ENCODE measurements at places on chromosomes 7 and 10. TPM values are rescaled to one million over a fixed set of nuclear protein-coding genes. Genes with fewer than 3 reads are reported as not detected.

DNA sequence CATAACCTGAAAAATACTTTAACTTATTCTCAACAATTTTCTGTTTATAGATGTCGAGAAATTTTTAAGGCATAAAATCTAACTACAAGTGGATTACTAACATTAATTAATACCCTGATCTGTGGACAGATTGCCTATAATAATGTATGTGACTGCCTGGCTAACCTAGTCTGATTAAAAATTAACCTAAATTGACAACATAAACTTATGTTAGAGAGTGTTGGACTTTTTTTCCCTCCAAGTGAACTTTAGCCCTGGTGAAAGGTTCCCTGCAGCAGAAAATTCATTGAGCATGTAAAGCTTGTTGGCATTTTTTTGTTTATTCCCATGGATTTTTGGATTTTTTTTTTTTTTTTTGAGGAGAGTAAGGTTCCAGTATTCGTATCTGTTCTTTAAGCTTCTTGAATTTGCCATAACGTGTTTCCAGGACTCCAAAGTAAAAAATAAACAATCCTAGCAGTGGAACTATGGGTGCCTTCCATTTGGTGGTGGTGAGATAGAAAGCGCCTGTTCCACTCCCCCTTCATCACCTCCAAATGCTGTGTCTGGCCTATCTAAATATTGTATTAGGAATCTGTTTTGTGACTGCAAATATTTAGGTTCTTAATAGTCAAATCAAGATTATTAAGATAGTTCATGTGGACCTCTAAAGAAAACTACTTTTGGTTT is 36.1 kb downstream of the NET1 start:
- DNase-seq: no peak

- no peak for DNase-seq
Measured at GRCh38 chr7:16647435-16647960, 1.5 kb downstream of the BZW2 start.

DNA sequence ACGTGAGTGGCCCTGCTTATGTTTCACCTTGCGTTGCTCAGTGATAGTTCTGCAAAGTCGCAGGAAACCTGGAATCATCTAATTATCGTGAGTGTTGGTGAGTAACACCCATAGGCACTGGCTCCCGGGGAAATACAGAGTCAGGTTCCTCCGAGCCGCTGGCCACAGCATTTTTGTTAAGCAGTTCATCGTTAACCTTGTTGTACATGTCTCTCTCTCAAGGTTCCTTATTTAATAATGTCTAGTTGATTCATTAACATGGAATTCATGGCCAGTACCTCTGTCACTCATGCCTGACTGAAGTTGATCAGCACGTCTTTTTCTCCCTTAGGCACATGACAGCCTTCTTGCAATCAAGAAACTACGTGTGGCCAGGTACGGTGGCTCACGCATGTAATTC is 3.1 kb upstream of the ZFAND2A start:
- DNase-seq: no peak

GRCh38 chr10:126315494-126316177 is 72.6 kb downstream of the ADAM12 start:
- DNase-seq: no peak

DNA sequence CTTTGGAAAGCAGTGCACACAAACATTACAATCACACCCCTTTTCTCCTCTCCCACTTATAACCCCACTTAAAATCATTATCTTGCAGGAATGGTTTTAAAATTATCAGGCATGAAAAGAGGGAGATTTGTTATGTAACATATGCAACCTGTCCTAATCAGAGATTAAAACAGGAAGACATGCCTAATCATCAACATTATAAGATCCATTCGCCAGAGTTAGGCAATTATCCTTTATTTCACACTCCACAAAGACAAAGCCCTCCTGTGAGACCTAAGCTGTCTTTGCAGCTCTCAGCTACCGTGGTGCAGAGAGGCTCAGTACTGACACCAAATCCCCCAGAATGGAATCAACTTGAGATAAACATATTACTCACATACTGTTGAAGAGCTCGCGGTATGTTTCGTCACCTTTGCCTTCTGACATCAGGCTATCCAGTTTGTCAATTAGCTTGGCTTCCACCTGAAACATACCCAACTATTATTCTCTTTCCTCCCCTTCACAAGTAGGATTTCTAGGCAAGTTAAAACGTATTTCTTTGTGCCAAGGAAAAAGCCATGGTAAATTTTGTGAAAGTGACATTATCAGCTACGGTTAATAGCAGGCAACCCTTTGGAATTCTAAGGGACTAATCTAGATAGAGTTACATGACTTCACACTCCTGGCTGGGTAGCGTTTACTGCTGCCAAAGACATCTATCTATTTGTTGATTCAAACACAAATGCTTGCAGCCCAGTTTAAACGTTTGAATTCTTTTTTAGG is 226.2 kb upstream of the IMMP2L start:
- DNase-seq: no peak

DNA sequence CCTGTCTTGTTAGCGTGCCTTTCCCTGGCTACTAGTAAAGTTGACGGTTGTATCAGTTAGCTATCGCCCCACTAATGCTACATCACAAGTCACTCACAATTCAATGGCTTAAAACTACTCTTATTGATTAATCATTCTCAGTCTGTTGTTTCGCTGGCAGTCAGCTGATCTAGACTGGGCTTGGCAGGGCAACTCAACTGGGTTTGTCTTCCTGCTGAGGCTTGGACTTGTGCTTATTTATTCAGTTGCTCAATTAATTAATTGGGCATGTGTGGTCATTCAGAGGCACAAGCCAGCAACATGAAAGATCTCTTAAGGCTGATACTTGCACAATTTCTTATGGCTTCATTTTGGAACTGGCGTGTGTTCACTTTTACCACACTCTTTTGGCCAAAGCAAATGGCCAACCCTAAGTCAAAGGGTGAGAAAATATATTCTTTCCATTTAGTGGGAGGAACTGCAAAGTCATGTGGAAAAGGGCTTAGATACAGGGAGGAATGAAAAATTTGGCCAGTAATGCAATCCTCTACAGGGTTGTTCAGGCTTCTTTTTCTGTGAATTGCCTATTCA is 333.5 kb downstream of the GPR37 start:
- no peak for DNase-seq

- DNase-seq: no peak
Measured at GRCh38 chr10:12418000-12418399, 68.7 kb downstream of the CAMK1D start.

DNA sequence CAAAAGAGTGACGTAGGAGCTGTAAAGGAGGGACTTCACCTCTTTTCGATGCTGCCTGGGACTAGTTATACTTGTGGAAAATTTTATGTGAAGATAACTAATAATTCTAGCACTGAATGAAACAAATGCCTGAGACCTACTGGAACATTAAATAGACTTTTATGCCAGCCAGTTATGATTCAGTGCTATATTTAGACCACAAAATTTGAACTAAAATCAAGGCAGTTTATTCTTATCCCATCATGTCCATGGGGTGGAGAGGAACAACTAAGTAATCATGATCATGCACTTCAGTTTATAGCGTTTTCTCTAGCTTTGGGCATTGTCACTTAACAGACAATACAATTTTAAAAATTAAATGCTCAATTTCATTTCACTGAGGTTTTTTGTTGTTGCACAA is 76.7 kb downstream of the ZEB1 start:
- no peak for DNase-seq

DNA sequence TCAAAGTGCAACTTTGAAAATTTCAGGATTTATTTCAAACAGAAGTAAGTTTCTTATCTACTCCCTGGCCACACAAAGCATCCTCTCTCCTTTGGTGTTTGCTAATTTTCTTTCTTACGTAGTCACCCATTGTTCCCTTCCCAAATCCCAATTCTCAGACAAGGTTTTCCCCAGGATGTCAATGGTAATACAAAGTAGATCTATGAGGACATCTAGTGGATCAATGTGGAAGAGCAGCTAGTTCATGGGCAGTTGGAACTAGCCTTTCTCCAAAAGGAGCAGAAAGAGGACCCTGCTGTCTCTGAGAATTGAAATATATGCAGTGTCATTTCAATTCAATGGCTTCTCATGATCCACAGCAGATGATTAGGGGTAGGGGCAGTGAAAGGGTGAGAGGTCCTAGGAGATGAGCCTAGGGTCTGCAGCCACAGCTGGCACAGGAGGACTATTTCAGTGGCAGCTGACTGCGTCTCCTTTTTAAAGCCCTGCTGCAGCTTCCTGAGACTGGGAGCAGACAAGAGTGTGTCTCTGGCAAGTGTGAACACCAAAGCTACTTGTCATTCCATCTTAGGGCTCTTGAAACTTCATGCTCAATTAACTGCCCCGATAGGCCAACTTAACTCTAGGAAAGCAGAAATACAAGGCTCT is 632.6 kb downstream of the KCNMA1 start:
- DNase-seq: no peak

GRCh38 chr10:62374862-62375710 is 917 bp downstream of the ZNF365 start:
- DNase-seq: no peak

GRCh38 chr7:155291045-155291530 is 6.6 kb upstream of the INSIG1 start:
- DNase-seq: no peak

DNA sequence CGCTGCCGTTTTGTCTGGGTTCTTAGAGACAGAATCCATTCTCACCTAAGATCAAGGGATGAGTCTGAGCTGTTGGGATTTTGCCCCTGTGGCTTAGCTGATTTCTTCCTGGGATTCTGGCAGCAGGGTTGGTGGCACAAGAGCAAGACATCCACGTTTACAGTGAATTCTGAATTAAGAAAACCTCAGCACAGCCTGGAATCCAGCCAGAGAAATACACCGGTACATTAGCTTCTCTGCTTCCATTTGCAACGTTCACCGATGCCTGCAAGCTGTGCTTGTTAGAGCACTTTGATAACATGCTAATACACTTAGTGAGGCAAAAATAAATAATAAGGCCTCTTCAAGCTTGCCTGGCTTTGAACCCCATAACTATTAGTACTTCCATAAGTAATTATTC is 569.8 kb downstream of the CALN1 start:
- DNase-seq: no peak

DNA sequence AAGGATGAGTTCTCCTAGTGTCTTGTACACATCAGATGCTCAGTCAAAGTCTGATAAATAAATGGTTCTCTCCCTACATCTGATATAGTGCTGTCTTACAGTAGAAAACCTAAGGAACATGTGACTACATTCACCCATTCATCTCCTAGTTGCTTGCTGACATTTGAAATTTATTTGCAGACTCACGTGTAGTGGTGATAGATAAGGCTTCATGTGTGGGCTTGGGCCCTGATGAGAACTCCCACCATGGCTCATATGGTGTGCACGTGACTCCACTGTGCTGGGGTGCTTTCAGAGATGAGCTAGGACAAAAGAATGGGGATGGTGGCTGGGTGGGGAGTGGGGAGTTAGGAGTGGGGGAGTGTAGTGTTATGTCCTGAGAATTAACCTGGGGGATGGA is 287.3 kb downstream of the RPS24 start:
- DNase-seq: no peak

- DNase-seq: no peak
Measured at GRCh38 chr7:110309941-110310340, 781.0 kb upstream of the LRRN3 start.

DNA sequence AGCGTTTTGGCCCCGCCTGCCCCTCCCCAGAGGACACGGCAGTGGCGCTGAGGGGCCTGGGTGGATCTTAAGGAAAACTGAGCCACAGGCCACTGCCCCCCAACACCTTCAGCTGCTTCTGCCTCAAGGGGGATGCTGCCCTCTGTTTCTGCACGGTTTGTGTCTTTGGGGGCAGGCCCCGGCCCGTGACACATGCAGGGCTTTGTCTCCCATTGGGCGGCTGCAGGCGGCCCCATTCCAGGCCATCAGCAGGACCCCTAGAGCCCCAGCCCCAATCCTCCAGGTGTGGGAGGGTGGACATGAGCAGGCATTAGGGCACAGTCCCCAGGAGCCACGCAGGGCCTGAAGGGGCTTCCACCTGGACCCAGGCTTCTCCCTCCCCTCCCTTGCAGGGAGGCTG is 25.3 kb upstream of the PPP2R2D start:
- DNase-seq: no peak

GRCh38 chr7:43039346-43039745 is 73.1 kb upstream of the HECW1 start:
- no peak for DNase-seq

DNA sequence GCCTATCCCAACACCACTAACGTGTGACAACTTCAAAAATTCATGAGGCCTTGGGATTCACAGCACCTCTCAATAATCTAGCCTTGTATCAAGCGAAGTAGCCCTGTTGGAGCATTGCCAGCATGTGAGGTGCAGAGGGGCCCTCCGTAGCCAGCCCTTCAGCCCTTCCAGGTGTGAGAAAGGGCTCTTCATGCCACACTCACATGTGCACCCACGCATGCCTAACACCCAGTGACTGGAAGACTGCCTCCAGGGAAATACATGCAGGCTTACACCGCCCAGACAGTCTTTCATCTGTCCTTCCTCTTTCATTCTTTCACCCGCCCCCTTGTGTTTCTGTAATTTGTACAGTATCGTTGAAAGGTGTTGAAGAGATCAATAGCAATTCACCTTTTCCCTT is 26.1 kb downstream of the LRRC4 start:
- no peak for DNase-seq

- no peak for DNase-seq
Measured at GRCh38 chr10:119496273-119496672, 46.2 kb downstream of the RGS10 start.

ELFN1 gene
- not detected for polyA plus RNA-seq

C7orf25 gene
- 4.0 TPM for polyA plus RNA-seq

DPP6 gene
- polyA plus RNA-seq: not detected

KNDC1 gene
- not detected for polyA plus RNA-seq

CLDN3 gene
- polyA plus RNA-seq: not detected

TRA2A gene
- polyA plus RNA-seq: 34.0 TPM

THNSL1 gene
- polyA plus RNA-seq: 13.4 TPM
